ENCODE measurements at places on chromosomes 5 and 9. TPM values are rescaled to one million over a fixed set of nuclear protein-coding genes. Genes with fewer than 3 reads are reported as not detected.

CMBL gene
- 28.2 TPM for total RNA-seq

CDH10 gene
- total RNA-seq: 1.4 TPM

IL5 gene
- total RNA-seq: not detected

SLC36A3 gene
- total RNA-seq: not detected

LCN1 gene
- total RNA-seq: not detected

GRCh38 chr9:118529210-118529609 is 825.0 kb downstream of the TLR4 start:
- no peak for DNase-seq

GRCh38 chr5:128538250-128539037 is 399 bp upstream of the FBN2 start:
- peak; percentile 84 for DNase-seq

DNA sequence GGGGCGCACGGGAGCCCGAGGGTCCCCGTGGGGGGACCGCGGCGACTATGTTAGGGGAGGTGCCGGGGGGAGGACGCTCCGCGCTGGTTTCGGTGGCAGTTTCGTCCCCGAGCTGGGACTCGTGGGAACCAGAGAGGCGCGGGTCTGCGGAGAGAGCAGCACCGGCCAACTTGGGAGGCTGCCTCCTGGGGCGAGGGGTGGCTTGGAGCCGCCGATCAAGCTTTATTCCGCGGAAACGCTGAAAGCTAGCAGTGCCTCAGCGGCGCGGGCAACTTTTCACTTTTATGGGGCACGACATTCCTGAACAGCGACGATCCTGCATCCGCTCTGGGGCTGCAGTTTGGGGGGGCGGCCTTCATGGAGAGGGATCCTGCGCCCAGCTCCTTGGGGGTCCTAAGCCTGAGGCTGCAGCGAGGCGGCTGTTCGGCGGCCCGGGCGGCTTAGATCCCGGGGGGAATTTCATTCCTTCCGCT is 369 bp downstream of the OCLN start:
- peak; percentile 3 for DNase-seq

GRCh38 chr5:73499756-73500155 is 1.5 kb downstream of the BTF3 start:
- DNase-seq: no peak

DNA sequence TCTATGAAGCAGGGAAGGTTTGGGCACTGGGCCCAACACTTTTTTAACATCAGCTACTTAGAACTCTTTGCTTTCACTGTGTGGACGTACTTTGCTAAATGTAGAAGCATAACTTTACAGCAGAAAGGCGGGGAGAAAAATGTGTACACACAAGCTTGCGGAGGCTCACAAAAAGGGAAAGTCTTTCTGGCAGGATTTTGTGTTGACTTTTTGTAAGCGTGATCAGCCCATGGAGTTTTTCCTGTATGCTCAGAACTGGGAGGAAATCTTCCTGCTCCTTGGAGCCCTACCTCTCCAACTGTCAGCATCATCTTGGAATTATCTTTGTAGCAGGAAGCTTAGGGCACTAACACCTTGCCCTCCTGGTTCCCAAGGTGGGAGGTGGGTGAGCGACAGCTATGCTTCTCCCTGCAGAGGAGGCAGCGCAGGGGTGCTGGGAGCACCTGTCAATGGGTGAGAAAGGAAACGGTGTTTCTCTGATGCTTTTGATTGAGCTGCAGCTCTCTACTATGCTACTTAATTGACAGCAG is 321.9 kb downstream of the GADD45G start:
- DNase-seq: no peak

DNA sequence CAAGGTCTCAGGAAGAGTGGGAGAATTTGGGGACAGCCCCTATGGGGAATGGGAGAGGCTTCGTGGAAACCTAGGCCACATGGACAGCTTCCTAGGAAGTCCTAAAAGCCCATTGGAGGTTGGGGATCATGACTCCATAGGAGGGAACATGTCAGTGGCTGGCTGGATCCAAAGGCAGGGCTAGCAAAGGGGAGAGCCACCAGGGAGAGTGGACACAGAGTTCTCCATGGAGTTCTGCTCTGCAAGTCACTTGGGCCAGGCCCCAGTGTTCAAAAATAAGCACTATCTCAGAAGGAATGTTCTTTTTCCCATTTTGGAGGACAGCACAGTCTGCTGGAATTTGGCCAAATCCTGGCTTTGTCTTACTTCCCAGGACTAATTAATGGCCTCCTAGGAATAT is 140.6 kb upstream of the RAD23B start:
- DNase-seq: peak; percentile 53

- DNase-seq: peak; percentile 71
Measured at GRCh38 chr5:139745800-139746690, 49.6 kb upstream of the PSD2 start.

DNA sequence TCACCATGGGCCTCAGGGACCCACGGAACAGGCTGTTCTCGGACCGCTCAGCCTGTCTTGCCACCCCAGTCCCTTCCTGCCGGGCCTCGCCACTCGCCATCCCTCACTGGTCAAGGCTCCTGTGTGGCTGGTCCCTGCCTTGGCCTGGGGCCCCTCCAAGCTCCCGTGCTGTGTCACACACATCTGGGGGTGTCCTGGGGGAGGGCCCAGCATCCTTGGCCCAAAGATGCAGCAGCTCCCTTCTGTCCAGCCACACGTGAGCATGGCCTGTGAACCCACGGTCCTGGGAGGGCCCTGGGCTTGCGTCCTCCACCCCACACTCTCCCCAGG is 425 bp upstream of the EGFL7 start:
- DNase-seq: no peak

DNA sequence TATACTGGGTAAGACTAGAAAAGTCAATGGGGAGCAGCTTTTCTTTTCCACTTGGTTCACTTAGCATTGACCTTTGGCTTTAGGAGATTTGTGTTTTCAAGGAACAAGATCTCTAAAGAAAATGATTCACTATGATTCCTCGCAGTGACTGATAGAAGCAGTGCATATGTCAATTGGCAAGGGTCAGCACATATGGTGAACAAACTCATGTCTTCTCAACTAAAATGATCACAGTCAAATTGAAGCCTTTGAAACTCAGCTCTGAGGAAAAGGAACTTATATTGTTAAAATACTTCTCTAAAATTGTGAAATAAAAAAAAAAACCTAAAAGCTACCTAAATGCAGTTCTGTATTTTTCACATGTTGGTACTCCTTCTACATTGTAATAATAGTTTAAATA is 43.2 kb upstream of the IL7R start:
- no peak for DNase-seq

GRCh38 chr5:61332851-61333320 is 828 bp downstream of the ZSWIM6 start:
- peak; percentile 76 for DNase-seq

DNA sequence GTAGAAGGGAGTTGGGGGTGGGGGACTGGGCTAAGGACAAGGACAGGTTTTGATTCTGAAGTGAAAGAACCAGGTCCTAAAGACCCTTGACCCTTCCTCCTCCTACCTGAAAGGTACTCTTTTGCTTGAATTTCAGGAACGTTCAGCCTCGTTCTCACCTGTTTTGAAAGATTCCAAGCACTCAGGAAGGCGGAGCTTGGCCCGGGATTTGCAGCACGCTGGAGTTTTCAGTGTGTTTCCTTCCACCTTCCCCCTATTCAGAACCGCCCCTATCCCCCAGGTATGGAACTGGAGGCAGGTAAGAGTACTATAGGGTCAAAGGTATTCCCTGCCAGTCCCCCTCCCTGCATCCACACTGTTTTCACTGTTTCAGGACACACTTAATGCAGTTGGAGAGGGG is 7.1 kb downstream of the EGR1 start:
- no peak for DNase-seq

DNA sequence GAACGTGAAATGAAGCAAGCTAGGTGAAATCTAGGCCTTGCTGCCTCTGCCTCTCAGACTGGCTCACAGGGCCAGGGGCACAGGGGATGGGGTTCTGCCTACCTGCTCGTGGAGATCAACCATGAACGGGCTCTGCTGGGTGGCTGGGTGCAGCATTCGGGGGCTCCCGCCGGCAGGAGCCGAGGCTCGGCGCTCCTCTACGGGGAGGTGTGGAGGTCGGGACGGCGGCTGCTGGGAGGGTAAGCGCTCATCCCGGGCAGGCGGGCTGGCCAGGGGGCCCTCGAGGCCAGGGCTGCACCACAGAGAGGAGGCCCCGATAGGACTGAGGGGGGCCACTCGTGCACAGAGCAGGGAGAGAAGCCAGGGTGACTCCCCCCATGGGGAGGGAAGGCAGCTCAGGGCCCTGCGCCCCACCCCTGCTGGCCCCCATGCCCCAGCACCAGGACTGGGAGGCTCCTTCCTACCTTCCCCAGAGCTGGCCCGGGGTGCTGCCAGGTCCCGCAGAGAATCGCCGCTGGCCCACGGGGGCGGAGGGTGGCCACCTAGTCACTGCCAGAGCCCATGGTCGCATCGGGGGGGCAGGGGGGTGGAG is 5.2 kb downstream of the RNF44 start:
- no peak for DNase-seq

GRCh38 chr5:9604416-9604815 is 25.7 kb downstream of the TAS2R1 start:
- no peak for DNase-seq

DNA sequence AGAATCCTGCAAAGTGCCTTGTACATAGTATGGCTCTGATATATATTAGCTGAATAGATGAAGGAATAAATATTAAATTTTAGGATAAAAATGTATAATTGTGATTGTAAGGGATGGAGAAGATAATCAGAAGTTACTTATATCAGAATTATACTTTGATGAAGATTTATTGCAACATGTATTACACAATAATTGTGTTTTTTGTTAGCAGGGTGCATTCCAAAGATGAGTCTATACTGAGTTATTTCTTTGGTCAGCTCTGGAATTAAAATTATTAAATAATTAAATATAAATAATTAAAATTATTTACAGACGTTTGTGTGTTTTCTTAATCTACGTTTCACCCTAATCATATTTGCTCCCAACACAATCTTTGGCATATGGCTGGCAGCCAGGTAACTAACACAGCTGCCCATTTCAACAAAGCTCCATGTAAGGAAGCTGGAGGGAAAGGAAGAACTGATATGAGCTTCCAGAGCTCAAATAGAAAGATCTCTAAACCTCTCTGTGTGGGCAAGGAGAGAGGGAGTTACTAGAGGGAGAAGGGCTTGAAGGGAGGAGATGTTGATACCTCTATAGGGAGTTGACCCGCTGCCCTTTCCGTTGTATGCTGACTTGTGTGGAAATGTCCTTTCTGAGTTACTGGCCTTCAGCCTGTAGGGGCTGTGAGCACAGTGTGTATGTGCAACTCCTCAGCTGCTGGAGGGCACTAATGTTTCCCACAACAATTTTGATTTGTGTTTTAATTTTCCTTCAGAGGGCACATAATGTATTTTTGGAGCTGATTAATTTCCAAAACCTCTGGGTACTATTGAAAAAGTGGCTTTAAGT is 403.4 kb downstream of the MAN2A1 start:
- DNase-seq: no peak

DNA sequence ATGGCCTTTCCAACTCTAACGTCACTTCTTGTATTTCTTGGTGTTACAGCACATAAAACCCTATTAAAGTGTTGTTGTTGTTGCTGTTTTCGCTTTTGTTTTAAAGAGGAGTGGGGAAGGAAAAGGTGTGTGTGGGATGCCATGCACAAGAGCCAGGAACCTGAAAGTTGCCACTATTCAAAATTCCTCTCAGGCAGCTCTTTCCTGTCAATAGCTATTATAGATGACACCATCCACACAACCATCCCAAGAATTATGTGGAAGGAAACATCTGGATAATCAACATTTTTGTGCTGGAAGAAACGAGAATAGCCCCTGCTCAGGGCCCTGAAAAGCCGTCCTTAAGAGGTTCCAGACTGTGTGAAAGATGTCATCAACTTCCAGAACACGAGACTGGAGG is 79.3 kb downstream of the SHB start:
- DNase-seq: no peak

GRCh38 chr9:136327304-136327974 is at the start of gene GPSM1:
Gene GPSM1, plus strand, starts transcription at chr9:136327539. Its CDS starts 157 bp downstream, at chr9:136327696.
- DNase-seq: peak; percentile 60

All from adrenal gland (tissue), 19 donors.